ENCODE measurements at places on chromosomes 2 and 18.

- no peak for DNase-seq
- peaks cover 19% of the 10 kb centered on the region for H3K36me3 ChIP-seq
- no peak overlapping the region for H3K27ac ChIP-seq
- no peaks in the 10 kb centered on the region for H3K27me3 ChIP-seq
These were observed 72.3 kb downstream of the TANK start for GRCh38 chr2:161232571-161232970.

- no peaks in the 10 kb centered on the region for H3K36me3 ChIP-seq
- DNase-seq: no peak
- H3K27me3 ChIP-seq: no peaks in the 10 kb centered on the region
- H3K4me1 ChIP-seq: no peaks in the 10 kb centered on the region
- H3K4me3 ChIP-seq: no peak overlapping the region
- no peak overlapping the region for H3K27ac ChIP-seq
These were observed 359.3 kb downstream of the IRS1 start for GRCh38 chr2:226440127-226440918.

DNA sequence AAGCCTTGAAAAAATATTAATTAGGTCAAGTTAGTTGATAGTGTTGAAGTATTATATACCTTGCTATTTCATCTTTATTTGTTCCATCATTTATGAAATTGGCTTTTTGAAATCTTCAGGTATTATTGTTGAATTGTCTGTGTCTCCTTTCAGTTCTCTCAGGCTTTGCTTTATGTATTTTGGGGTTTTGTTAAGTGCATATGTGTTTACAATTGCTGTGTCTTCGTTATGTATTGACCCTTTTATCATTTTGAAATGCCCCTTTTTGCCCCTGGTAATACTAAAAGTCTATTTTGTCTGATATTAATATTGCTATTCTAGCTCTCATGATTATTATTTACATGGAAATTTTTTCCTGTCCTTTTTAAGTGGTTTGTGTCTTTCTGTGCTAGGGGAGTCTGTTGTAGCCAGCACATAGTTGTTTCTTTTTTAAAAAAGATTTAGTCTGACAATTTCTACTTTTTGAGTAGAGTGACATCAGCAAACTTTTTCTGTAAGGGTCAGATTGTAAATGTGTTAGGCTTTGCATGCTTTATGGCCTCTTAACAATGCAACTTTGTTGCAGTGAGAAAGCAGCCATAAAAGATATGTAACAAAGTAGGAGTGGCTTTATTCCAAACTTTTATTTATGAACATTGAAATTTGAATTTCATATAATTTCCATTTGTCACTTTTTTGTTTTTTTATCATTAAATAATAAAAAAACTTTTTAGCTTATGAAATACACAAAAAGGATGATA lies 19.9 kb downstream of the SOCS6 start:
- no peaks in the 10 kb centered on the region for H3K4me1 ChIP-seq
- no peak overlapping the region for H3K27ac ChIP-seq
- H3K36me3 ChIP-seq: no peaks in the 10 kb centered on the region
- no peak for DNase-seq

DNA sequence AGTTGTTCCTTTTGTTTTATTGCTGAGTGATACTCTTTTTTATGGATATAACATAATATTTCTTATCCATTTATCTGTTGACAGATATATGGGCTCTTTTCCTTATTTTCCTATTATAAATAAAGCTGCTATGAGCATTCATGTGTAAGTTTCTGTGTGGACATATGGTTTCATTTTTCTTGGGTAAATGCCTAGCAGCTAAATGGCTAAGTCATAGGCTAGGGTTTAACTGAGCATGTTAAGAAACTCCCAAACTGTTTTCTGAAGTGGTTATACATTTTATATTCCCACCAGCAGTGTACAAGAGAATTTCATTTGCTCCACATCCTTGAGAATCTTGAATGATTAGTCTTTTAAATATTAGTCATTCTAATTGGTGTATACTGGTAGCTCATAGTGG lies 786.6 kb upstream of the CDH2 start:
- H3K27me3 ChIP-seq: no peaks in the 10 kb centered on the region
- H3K4me3 ChIP-seq: no peak overlapping the region
- no peaks in the 10 kb centered on the region for H3K36me3 ChIP-seq
- no peak for DNase-seq

GRCh38 chr2:25558262-25558661 lies 115.1 kb downstream of the DTNB start:
- H3K27ac ChIP-seq: no peak overlapping the region
- no peak for DNase-seq
- H3K36me3 ChIP-seq: no peaks in the 10 kb centered on the region

DNA sequence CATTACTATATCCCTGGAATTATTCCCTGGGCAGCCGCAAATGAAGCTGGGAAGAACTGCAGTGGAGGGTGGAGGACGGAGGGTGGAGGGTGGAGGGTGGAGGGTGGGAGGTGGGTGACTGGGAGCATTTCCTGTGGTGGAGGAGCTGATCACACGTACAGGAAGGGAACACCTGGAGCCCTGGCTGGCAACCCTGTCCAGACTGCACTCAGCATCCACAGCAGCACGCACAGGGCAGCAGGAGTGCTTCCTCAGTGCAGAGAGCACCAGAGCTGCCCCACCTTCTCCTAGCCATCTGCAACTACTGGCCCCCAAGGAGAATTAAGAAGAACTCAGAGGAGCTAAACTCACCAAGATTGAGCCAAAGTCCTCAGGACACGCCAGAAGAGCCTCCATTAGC lies 249.9 kb downstream of the EIPR1 start:
- no peak overlapping the region for H3K27ac ChIP-seq
- no peak overlapping the region for H3K4me3 ChIP-seq
- no peaks in the 10 kb centered on the region for H3K4me1 ChIP-seq
- no peaks in the 10 kb centered on the region for H3K36me3 ChIP-seq

GRCh38 chr2:215756346-215756730 lies 257.0 kb downstream of the MREG start:
- H3K27me3 ChIP-seq: no peaks in the 10 kb centered on the region
- no peak overlapping the region for H3K4me3 ChIP-seq
- no peak overlapping the region for H3K27ac ChIP-seq
- peaks cover 4% of the 10 kb centered on the region for H3K4me1 ChIP-seq
- no peaks in the 10 kb centered on the region for H3K36me3 ChIP-seq

- H3K27ac ChIP-seq: no peak overlapping the region
- no peaks in the 10 kb centered on the region for H3K36me3 ChIP-seq
- H3K27me3 ChIP-seq: peaks cover 33% of the 10 kb centered on the region
These were observed 1.3 kb upstream of the CYP26B1 start for GRCh38 chr2:72148837-72149555.

DNA sequence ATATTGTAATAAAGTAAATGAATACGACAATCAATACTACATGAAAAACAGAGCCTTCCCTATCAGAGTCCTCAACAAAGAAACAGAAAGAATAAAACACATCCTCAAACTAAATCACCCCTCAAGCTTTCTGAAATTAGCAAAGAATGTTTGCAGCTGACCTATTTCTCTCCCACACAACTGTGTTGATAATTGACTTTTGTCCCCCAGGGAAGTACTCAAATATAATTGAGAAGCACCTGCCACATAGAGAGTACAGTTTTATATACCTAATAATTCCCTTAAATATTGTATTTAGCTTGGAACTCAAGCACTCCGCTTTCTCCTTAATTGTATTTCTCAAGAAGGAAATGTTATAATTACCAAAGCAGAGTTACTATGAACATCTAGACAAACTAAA lies 12.6 kb downstream of the CACNB4 start:
- no peaks in the 10 kb centered on the region for H3K27me3 ChIP-seq
- no peaks in the 10 kb centered on the region for H3K36me3 ChIP-seq
- H3K27ac ChIP-seq: no peak overlapping the region

DNA sequence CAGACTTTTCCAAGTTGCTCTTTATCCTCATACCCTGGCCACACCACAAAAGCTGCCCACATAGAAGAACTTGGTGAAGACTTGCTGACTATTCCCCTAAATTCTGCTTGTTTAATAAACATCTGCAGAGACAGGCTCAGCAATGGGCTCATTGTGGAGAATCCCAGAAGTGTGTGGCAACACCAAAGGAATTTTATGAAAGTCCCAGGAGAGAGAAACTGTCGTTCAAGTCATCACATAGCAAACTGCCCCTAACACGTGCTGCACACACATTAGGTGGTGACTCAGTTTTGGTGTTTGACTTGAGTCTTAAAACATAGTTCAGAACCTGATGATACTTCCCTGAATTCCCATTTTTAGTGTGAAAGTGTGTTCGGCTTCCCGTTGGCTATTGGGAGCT lies 38.6 kb downstream of the CYP1B1 start:
- no peaks in the 10 kb centered on the region for H3K4me1 ChIP-seq
- DNase-seq: no peak
- no peaks in the 10 kb centered on the region for H3K36me3 ChIP-seq
- H3K4me3 ChIP-seq: no peak overlapping the region

DNA sequence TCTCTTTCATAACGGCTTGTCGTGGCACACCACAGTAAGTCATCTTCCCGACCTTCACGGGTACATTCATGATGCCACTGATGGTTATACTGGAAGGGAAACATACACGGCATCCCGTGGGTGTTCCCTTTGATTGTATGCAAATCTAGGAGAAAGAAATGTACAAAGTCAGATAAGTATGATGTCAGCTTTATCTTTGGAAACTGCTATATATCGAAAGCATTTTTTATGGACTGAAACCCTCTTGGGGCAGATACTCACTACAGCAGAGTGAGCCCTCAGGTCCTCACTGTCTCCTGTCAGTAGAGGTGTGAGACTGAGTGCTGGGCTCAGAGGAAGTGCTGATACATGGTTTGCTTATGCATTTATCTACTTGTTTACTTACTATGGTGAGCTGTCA lies 20.4 kb downstream of the PLA2R1 start:
- no peak for DNase-seq
- no peak overlapping the region for H3K4me3 ChIP-seq
- no peak overlapping the region for H3K27ac ChIP-seq
- no peaks in the 10 kb centered on the region for H3K36me3 ChIP-seq

DNA sequence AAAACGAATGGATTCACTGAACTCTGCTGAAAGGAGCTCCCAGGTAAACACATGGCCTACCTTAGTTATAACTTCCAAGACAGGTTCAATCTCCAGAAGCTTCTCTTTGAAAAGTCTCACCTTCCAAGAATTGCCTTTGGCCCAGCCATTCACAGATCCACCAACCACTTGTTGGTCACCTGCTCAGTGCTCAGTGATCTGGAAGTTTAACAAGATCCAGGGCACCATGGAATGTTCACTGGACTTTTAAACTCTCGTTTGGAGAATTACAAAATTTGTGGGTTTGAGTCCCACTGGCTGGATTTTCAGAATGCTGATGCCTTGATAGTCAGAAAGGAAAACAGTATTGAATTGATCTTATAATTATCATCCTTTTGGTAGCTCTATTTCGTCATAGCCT lies 9.4 kb downstream of the GPR39 start:
- H3K36me3 ChIP-seq: no peaks in the 10 kb centered on the region
- no peaks in the 10 kb centered on the region for H3K4me1 ChIP-seq
- no peak overlapping the region for H3K4me3 ChIP-seq
- H3K27ac ChIP-seq: no peak overlapping the region

- peaks cover 32% of the 10 kb centered on the region for H3K36me3 ChIP-seq
- no peak overlapping the region for H3K27ac ChIP-seq
- no peaks in the 10 kb centered on the region for H3K4me1 ChIP-seq
- H3K4me3 ChIP-seq: no peak overlapping the region
- H3K27me3 ChIP-seq: no peaks in the 10 kb centered on the region
These were observed 10.1 kb downstream of the LMAN2L start for GRCh38 chr2:96729748-96730147.

GRCh38 chr2:116585669-116586327 lies 1228.7 kb upstream of the DDX18 start:
- no peak for DNase-seq
- no peaks in the 10 kb centered on the region for H3K27me3 ChIP-seq
- H3K4me3 ChIP-seq: no peak overlapping the region
- no peaks in the 10 kb centered on the region for H3K36me3 ChIP-seq

DNA sequence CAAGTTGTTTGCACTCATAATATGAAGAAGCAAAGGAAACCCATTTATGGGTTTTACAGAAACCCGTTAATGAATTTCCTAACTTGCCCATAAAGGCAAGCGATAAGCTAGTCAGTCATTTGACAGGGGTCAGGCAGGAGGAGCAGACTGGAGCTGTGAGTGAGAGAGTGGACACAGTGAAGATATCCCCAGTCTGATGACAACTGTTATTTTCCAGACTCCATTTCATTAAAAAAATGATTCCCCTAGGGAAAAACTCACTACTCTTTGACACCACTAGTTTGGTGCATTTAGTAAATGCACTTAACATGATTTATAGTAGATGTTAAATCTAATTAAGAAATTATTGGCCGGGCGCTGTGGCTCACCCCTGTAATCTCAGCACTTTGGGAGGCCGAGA lies 80.8 kb downstream of the TGIF1 start:
- peaks cover 13% of the 10 kb centered on the region for H3K4me1 ChIP-seq
- H3K36me3 ChIP-seq: no peaks in the 10 kb centered on the region
- DNase-seq: no peak
- H3K27me3 ChIP-seq: no peaks in the 10 kb centered on the region
- no peak overlapping the region for H3K4me3 ChIP-seq

- no peaks in the 10 kb centered on the region for H3K4me1 ChIP-seq
- no peak overlapping the region for H3K4me3 ChIP-seq
- no peak overlapping the region for H3K27ac ChIP-seq
- no peaks in the 10 kb centered on the region for H3K36me3 ChIP-seq
- no peak for DNase-seq
These were observed 395.8 kb downstream of the PID1 start for GRCh38 chr2:228875152-228875900.

DNA sequence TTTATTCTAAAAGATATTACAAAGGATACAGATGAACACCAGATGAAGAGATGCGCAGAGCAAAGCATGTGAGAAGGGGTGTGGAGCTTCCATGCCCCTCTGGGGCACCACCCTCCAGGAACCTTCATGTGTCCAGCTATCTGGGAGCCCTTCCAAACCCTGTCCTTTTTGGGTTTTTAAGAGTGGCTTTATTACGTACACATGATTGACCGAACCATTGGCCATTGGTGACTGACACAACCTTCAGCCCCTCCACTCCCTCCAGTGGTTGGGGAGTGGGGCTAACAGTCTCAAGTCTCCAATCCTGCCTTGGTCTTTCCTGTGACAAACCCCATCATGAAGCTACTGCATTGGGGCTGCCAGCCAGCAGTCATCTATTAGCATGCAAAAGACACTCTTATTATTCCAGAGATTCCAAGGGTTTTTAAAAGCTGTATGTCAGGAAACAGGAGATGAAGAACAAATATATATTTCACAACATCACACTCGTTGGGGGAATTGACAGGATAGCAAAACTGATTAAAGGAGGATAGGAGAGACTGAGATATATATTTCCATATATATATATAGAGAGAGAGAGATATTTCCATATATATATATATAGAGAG lies 19.4 kb downstream of the IL1B start:
- H3K4me3 ChIP-seq: no peak overlapping the region
- no peak for DNase-seq
- H3K36me3 ChIP-seq: no peaks in the 10 kb centered on the region

GRCh38 chr18:49944663-49945062 lies 131.3 kb upstream of the ACAA2 start:
- H3K27me3 ChIP-seq: no peaks in the 10 kb centered on the region
- no peaks in the 10 kb centered on the region for H3K36me3 ChIP-seq
- H3K4me1 ChIP-seq: peaks cover 4% of the 10 kb centered on the region
- H3K27ac ChIP-seq: no peak overlapping the region
- DNase-seq: no peak

- H3K27ac ChIP-seq: no peak overlapping the region
- DNase-seq: no peak
- H3K4me3 ChIP-seq: no peak overlapping the region
- no peaks in the 10 kb centered on the region for H3K4me1 ChIP-seq
These were observed 259.2 kb downstream of the IKZF2 start for GRCh38 chr2:212892193-212892592.
